ENCODE measurements at places on chromosomes 5 and 9.

GRCh38 chr9:124251605-124252378, 6.0 kb upstream of the NEK6 start:
- no peak for DNase-seq

DNA sequence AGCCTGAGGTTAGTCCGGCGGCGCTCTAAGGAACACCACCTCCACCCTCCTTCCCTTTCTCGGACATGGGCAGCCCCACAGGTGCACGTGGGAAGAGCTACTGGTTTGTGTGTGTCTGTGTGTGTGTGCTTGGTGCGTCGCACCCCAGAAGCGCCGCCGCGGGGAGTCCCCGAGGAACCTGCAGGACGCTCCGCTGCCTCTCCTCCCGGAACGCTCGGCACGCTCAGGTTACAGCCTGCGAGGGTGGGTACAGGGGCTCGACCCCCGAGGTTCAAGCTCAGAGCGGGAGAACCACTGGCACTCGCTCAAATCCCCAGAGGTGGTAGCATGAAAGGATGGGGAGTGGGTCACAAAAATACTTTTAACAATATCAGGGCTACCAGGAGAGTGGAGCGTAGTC, 2.0 kb downstream of the ASTN2 start:
- DNase-seq: no peak

- DNase-seq: no peak
Observed at GRCh38 chr9:70053864-70054263, 10.2 kb downstream of the MAMDC2 start.

DNA sequence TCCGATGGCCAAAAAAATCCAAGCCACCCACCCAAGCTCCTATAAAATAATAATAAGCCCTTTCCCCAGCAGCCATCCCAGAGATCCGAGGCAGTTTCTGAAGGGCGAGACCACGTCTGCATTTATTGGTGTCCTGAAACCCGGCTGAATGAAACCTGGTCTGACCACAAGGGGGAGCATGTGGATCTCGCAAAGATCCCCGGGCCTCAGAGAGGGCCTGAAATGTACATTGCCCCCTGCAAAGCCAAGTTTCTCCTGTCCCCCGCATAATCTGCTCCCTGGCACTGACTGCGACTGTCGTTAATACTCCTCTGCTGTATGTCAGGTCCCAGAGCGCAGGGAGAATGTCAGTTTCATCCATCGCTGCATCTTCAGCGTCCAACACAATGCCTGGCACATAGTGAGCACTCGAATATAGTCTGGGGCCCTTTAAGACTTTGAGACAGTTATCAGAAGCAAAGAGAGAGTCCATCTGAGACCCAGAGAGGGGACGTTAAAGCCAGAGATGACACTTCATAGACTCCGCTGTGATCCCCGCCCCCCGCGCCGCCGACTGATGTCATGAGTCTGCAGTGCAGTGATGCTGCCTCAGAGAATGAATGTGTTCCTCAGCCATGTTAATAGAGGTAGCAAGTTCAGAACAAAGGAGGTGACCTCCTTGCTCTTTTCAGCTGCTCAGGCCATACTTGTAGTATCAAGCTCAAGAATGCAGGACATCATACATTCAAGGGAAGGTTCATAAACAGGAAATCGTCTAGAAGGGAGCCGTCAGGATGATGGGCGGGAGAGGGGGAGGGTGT, 74.5 kb upstream of the BARHL1 start:
- DNase-seq: peak; percentile 67

- no peak for DNase-seq
Observed at GRCh38 chr9:8337834-8338766, 538.5 kb upstream of the DMAC1 start.

GRCh38 chr5:122311961-122312590, at the start of gene SNCAIP:
Gene SNCAIP (plus strand): TSS chr5:122312237. CDS start chr5:122391135, 78,898 bp downstream.
- no peak for DNase-seq

- no peak for DNase-seq
Observed at GRCh38 chr9:114995681-114996221, 65.4 kb upstream of the TNFSF8 start.

DNA sequence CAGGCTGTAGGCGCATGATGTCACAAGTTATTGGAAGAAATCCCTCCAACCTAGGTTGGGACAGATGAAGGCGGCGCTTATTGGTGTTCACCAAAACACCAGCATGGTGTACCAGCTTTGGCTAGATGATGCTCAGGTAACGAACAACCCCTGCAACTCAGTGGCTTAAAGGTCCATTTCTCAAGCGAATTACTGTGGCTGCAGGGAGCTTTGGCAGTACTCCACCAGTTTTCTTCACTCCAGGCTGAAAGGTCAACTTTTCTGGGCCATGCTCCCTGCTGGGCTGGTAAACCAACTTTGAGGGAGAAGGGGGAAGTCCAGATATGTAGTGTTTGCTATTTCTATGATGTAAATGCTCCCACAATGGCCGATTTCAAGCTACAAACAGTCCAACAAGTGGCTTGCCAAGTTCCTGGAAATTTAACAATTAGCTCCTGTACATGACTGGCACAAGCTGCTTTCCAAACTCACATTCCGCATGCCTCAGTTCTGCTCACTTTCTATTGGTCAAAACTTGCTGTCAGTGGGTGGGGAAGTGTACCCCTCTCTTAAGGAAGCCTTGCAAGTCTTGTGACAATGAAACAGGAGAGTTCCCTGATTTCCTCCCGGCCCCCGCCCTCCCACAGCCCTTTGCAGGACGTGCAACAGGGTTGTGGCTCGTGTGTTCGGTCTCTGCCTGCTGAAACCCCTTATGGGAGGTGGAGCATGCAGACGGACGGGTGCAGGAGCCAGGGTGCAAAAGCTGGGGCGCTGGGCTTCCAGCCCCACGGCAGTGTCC, 588 bp upstream of the ZBED3 start:
- no peak for DNase-seq

GRCh38 chr9:79237861-79238260, 333.9 kb upstream of the TLE4 start:
- DNase-seq: no peak

DNA sequence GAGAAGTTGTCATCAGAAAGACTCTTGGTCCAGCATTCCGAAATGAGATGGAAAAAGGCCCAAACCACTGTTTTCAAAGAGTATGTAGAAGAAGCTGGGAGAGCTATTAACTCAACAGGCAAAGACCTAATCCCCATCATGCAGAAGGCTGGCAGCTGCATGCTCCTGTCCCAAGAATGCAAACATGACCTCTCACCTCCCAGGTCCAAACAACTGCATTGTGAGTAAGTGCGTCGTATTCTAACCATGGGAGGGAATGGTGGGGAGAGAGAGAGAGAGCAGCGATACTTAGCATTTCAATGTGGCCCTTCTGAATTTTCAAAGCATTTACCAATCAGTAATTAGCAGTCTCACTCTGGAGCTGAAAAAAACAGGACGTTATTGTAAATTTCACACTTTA, 27.6 kb downstream of the TRPC7 start:
- no peak for DNase-seq

- no peak for DNase-seq
Observed at GRCh38 chr5:116905885-116906284, 331.3 kb upstream of the SEMA6A start.

Measured in activated CD4-positive, alpha-beta T cell treated with anti-CD3 and anti-CD28 coated beads, Interleukin-2, amount 50 U/mL, for 48 hours (primary cell).